Natural killer cell treated with Interleukin-12 subunit alpha and Interleukin-12 subunit beta and Interleukin-15 and Interleukin-18, amount 100 ng/mL, for 72 hours (primary cell): ENCODE measurements at places on chromosomes 13 and 19. TPM values are rescaled to one million over a fixed set of nuclear protein-coding genes. Genes with fewer than 3 reads are reported as not detected.

The GPR12 gene
- not detected for total RNA-seq

The KLK15 gene
- not detected for total RNA-seq

- no peak for DNase-seq
These were observed 160.1 kb downstream of the MYO16 start for GRCh38 chr13:108789476-108789875.

DNA sequence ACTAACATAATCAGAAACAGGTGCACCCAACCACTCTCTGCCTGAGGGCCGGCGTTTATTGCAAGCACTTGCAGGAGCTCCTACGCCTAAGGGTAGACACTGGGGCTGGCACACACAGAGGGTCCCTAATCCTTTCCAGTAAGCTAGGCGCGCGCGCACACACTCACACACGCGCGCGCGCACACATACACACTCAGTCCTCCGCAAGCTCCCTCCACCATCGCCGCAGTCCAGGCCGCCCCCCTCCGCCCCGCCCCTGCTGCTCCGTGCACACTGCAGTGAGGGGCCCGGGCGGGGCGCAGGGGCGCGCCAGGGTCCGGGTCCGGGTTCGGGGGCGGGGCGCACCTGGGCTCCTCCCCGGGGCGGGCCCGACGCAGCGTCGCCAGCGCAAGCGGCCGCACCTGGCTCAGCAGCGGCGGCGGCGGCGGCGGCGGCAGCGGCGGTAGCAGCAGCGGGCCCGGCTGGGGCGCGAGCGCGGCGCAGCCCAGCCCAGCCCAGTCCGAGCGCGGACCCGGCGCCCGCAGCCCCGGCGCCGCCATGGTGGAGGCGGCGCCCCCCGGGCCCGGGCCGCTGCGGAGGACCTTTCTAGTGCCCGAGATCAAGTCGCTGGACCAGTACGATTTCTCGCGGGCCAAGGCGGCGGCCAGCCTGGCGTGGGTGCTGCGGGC is at the start of gene CAMSAP3:
TSS of gene CAMSAP3 (plus strand) at position 398 of the 668 bp plus-strand sequence. CDS start at position 538, 140 bp downstream.
- no peak for DNase-seq

DNA sequence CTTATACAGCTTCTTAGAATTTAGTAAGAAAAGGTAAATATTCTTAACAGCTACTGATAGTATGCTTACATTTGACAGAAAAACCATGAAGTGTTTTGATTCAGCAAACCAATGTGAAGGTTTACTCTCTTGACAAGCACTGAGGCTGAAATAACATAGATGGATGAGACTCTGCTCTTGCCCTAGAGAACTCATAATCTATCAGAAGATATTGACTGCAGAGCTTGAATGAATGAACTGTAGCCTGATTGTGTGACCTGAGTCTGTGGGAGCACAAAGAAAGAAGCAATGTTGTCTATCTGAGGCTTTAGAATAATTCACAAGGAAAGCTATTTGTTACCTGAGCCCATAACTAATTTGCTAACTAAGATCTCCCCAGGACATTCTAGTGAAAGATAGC is 1235.3 kb downstream of the OLFM4 start:
- DNase-seq: no peak
